ENCODE measurements at places on chromosomes 12 and 14.

DNA sequence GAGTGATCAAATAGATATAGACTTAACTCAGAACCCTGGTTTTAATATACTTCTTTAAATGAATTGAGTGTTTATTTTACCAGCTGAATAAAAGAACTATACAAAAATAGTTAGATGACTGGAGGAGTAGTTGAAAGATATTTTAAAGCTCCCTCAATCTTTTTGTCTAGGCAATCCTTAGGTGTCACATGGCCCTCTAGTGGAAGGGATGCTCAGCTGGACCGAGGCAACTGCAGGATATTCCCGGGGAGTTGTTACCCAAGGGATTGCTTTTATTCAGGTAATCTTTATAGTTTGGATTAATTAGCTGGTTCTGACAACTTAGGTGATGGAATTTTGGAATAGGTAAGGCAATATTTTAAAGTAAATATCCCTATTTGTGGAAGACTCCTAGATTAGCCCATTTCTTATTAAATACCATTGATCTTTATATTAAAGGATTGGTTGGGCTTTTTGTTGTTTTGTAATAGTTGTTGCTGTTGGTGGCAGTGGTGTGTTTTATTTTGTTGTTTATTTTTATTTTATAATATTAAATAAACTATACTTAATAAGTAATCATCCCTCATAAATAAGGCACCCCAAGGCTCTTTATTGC, 57.1 kb downstream of the ZDHHC17 start:
- DNase-seq, result no peak

- no peak for DNase-seq
These were observed 411.7 kb downstream of the TMEM117 start for GRCh38 chr12:44247588-44247987.

DNA sequence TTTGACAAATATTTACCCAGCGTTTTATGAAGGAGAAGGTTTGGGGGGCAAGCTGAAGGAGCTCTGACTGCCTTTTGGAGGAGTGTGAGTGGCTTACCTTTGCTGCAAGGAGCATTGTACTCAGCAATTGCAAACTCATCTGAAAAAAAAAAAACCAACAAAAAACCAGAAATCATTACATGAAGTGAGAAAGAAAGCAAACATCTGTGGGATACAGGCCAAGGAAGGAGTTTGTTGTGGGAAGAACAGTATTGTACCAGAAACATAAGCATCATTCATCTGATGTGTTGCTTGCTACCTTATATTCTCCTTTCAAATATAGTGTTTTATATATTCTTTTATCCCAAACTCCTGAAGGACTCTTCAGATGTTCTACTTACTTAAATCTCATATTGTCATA, 47.6 kb downstream of the A2M start:
- DNase-seq, result no peak

DNA sequence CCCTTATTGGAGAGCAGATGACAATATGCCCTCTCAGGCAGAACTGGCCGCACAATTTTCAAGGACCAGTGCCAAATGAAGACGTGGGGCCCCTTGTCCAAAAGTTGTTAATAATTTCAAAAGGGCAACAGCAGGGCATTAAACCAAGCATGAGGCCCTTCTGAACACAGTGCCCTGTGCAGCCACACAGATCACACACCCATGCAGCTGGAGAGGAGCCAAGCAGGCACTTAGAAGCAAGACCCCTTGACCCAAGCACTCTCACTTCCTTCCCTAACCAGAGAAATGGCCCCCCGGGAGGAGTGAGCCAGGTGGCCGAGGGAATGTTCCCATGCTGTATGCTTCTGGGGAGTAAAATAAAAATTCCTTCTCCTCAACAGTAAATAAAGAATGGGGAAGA, 114.0 kb upstream of the TMPO start:
- DNase-seq, result no peak

DNA sequence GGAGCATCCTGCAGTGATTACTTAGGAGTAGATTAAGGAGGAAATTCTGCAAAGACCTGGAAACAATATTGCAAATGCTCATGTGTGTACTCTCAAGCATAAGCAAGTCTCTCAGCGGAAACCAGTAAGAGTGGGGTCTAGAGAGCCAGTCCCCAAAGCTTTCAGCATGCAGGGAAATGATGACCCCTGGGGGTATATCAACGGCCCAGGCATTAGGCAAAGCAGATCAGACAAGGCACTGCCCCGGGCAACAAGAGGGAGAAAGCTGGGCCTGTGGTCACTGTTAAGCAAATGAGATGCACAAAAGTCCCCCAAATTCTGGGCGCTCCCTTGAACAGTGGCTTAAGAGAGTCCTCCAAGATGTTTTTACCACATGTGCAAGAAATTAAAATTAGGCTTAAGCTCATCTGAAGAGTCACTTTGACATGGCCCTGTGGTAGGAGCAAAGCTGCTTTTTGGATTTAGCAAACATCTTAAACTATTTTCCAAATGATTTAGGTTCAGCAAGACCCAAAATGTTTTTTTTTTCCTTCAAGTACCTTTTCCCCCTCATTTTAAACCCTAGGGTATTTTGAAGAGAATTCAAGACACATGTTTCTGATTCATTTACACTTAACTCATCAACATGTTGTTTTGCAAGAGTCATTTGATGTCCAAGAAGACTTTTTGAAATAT, 457.1 kb upstream of the TBX3 start:
- DNase-seq, result no peak

- no peak for DNase-seq
These were observed 67.2 kb downstream of the GLT1D1 start for GRCh38 chr12:128920468-128920867.

- DNase-seq, result no peak
These were observed 85.0 kb downstream of the FOXN3 start for GRCh38 chr14:89332031-89332430.

- no peak for DNase-seq
These were observed 96.2 kb downstream of the ITPR2 start for GRCh38 chr12:26736563-26737486.

DNA sequence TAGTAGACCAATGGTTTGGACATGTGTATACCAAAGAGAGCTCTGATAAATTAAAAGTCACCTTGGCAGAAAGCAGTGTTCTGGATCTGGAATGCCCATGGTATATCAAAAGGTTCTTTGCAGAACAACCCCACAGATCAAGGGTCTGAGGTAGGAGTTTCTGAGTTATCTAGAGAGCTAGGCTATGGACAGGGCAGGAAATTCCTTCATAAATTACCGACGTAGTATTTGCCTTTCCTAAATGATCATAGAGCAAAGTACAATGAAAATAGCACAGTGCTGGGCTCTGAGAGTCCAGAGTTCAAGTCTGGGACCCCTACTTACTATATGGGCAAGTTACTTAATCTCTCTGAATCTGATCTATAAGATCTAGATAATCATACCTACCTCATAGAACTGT, 35.3 kb upstream of the PELI2 start:
- no peak for DNase-seq

- DNase-seq, result no peak
These were observed 79.7 kb downstream of the SPTB start for GRCh38 chr14:64800000-64800399.

DNA sequence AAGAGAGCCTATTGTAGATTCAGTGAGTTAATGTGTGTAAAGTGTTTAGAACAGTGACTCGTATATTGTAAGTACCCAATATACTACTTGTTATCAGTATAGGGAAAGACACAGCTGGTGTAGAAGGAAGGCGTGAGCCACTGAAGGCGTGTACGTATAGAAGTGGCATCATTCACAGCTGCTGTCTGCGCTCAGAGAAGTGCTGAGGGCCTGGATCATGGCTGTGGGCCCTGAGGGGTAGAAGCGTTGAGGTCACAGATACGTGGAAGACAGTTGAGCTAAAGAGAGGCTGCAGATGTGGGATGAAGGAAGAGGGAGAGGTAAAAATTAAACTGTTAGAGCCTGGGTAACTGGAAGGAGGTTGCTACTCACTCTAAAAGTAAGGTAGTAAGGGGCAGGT, 5.9 kb downstream of the C12orf75 start:
- DNase-seq, result no peak

DNA sequence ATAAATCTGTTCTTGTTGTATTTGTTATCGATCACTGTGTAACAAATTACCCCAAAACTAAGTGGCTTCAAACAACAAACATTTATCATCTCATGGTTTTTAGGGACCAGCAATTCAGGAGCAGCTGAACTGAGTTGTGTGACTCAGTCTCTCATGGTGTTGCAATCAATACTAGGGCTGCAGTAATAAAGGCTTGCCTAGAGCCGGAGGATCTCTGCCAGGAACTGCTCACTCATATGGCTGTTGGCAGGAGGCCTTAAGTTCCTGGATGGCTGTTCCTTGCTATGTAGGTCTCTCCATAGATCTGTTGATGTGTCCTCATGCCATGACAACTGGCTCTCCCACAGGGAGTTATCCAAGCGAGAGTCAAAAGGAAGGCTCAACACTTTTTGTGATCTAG, 3.8 kb upstream of the PSMC6 start:
- DNase-seq, result no peak

GRCh38 chr14:72630374-72630773, 263.5 kb downstream of the DPF3 start:
- no peak for DNase-seq

DNA sequence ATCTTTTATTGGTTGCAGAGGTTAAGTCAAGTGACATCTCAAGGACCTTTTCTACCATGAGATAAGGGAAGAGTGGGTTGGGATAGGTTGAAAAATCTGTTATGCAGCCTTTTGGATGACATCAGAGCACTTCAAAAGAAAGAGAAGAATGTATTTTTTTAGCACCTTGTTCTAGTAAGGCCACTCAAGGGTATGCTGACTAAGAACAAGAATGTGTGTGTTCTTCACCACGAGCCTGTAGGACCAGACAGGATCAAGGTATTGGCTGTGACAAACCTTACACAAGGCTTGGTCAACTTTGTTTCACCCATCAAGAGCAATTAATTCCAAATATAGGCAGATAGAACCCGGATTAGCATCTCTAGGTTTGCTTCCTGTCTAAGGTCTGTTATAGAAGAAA, 142.5 kb downstream of the SAMD4A start:
- DNase-seq, result no peak

GRCh38 chr12:111748867-111749266, 17.9 kb upstream of the ALDH2 start:
- no peak for DNase-seq

- DNase-seq, result no peak
These were observed 44.2 kb upstream of the MANSC4 start for GRCh38 chr12:27824126-27824842.

DNA sequence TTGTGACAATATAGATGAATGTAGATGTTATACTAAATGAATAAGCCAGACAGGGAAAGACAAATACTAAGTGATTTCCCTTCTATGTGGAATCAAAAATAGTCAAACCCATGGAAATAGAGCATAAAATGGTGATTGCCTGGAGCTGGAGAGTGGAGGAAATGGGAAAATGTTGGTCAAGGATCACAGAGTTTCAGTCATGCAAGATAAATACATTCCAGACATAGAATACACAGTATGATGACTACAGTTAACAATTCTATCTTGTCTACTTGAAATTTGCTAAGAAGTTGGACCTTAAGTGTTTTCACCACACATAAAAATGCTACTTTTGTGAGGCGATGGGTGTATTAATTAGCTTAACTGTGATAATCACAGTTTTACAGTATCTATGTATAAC, 1182.7 kb downstream of the AACS start:
- no peak for DNase-seq

DNA sequence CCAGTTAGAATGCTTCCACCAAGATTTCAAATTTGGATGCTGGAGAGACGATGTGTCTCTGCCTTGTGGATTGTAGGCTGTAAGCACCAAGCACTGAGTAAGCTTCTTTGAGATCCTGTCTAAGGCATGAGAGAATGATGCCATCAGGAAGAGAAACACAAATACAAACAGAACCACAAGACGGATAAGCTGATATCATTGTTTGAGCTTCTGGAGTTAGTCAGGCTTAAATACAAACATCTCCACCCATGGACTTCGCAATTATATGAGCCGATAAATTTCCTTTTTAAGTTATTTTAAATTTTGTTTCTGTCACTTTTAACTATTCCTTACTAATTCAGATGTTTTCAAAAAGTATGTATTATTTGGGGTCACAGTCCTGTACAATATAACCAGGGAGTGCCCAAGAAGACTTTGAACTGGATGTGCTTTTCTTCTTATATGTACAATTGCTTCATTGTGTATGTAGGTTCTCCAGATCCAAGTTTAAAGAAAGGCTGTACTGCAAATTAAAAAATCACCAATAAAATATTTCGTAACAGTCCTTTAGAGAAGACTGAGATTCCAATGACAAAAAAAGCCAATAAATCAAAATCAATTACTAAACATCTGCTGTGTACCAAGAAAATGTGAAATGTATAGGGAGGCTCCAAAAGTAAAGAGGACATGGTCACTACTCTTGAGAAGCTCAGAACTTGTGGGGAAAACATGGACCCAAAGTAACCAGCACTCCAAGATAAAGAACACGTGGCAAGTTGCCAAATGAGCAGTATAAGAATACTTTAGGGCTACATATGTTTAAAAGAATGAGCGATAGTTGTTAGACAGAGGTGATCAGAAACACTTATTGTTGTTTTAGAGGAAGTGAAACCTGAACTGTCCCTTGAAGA, 274.1 kb downstream of the ADAMTS20 start:
- no peak for DNase-seq

- no peak for DNase-seq
These were observed 148.6 kb upstream of the SLC38A2 start for GRCh38 chr12:46521145-46521544.

DNA sequence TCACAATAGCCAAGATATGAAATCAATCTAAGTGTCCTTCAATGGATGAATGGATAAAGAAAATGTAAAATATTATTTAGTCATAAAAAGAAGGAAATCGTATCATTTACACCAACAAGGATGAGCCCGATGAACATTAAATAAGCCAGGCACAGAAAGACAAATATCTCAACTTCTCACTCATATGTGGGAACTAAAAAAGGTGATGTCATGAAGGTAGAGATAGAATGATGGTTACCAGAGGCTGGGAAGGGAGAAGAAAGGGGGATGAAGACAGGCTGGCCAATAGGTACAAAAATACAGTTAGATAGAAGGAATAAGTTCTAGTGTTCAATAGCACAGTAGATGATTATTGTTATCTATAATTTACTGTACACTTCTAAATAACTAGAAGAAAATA, 94.9 kb upstream of the RAP1B start:
- DNase-seq, result no peak

DNA sequence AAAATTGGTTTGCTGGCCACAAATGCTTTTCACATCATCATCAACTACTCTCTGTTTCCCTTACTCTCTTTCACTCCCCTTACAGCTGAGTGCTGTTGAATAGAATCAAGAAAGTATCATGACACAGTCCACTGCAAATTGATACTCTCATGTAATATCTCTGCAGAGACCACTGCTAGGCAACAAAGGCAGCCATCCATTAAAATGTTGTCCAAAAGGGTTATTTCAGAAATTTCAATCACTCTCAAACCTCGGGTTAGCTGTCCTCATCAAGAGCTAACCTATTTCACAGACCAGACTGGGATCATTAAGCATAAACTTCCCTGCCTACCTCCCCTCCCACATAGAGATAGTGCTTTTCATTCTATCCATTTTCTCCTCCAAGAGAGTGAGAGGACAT, 186.7 kb downstream of the PLCZ1 start:
- DNase-seq, result no peak

GRCh38 chr14:64298773-64299172, 4.6 kb upstream of the ESR2 start:
- DNase-seq, result no peak

GRCh38 chr12:96047229-96048211, 12.1 kb upstream of the LTA4H start:
- peak; percentile 49 for DNase-seq

Measured in CD4-positive, alpha-beta T cell treated with Interleukin-6 at 100 ng/mL for 8 hours (primary cell).